ENCODE measurements at places on chromosomes 3 and 15.

- DNase-seq: no peak
Measured at GRCh38 chr15:22918056-22918455, 62.1 kb downstream of the CYFIP1 start.

- no peak for DNase-seq
Measured at GRCh38 chr3:53803124-53803815, 42.9 kb downstream of the CHDH start.

DNA sequence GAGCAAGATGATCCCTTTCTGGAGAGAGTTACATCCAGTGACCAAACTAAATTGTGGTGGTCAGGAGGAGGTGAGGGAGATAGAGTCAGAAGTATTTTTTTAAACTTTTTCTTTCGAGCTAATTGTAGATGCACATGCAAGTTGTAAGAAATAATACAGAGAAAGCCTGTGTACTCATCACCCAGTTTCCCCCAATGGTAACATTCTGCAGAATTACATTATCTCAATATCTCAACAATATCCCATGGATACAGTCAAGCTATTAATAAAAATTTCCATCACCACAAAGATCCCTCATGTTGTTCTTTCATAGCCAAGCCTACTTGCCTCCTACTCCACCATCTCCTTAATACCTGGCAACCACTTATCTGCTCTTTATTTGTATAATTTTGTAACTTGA lies 3.3 kb upstream of the TMEM45A start:
- no peak for DNase-seq

GRCh38 chr3:19348500-19348899 lies 200.2 kb downstream of the KCNH8 start:
- no peak for DNase-seq

DNA sequence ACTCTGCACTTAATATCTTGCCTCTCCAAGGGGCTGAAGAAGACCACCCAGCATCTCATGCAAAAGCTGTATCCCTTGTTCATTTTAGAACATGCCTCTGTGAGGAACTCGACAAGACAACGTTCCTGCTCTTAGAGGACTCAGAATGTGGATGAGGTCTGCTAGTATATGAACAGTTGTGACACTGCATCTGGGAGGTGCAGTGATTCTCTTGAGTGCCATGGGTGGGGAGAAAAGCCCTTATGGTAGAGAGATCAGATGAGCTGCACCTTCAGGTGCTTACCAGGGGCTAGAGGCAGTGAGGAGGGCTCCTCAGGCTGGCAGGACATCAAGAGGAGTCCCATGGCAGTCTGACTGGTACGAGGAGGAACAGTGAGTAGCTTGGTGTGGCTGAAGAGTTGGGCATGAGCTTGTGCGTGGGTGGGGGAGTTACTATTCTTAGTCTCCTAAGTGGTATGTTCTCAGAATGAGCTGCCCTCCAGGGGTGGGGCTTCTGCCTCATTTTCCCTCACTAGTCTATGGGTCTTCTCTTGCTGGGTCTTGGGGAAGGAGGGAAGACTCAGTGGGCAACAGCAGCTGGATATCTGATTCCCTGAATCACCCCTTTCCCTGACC lies 56.7 kb upstream of the ATP2B2 start:
- DNase-seq: no peak

- DNase-seq: no peak
Measured at GRCh38 chr15:45391746-45392583, 13.6 kb upstream of the GATM start.

DNA sequence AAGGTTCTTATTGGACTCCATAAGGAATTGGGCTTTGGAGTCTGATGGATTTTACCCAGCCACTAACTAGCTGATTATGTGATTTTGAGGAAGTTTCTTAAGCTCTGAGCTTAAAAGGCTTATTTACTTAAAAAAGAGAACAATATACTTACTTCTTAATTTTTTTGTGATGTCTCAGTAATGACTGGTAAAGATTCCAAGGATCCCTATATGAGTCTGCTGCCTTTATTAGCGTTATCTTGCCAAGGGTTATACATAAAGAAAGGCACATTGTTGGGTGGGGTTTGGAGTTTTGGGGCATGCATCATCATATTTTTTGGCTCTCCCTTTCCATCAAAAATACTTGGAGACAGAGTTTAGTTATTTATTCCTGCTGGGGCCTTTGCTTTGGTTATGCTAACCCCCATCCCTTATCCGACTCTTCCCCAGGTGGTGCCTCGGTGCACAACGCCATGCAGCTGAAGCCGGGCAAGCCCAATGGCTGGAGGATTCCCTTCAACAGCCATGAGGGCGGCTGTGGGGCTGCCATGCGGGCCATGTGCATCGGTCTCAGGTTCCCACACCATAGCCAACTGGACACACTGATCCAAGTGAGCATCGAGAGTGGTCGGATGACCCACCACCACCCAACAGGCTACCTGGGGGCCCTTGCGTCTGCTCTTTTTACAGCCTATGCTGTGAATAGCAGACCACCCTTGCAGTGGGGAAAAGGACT lies 6.7 kb downstream of the ADPRH start:
- no peak for DNase-seq

DNA sequence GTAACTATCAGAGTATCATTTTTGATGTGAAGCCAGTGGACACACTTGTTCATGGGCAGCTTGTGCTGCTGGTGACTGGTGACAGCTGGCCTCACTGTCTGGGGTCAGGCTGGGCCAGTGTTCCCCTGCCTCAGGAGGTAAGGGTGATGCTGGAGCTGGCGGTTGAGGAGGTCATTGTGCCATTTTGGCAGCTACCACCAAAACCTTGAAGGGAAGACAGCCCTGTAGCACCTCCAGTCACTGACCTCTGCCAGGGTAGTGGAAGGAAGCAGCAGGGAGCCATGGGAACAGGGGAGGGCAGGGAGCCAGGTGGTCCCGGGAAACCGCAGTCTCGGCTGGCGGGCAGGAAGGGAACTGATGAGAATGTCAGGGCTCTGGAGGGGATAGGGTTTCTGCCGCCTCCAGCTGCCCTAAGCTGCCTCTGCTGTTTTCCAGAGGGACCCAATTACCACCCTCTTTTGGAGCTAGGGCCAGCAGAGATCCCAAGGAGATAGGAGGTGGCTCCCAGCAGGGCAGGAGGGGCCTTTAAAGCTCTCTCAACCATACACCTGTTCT lies 24.8 kb downstream of the FOXL2NB start:
- no peak for DNase-seq

DNA sequence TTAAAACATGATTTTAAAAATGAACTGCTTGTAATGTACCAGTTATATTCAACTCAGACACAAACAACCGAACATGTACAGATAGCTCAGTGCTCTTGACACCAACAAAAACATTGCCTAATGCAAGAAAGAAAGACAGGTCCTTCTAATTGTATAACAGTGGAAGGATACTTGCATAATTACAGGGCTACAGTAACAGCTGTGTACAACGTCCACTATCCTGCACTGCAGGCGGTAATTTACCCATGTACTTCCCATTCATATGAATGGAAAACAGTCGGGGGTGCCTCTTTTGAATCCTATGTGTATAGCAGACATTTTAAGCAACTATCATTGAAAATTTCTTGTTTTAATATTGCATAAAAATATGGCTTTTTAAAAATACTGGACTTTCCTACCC lies 41.1 kb upstream of the PLSCR5 start:
- DNase-seq: peak; percentile 56

DNA sequence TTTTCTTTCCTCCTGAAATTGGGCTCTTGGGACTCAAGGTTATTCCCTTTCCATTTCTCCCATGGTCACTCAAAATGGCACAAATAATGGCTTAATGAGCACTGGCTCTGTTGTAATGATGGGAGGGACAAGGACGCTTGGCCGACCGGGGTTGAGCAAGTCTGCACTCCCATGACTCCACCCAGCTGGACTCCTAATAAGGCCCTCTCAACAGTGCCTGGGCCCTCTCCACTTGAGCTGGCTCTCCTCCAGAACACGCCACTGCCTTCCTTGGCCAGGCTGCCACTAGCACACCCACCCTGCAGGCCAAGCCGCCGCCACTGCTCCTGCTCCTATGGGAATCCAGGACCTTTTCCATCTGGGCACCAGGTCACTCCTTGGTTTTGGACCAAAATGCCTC lies 42.3 kb downstream of the ADCY5 start:
- no peak for DNase-seq

- DNase-seq: no peak
Measured at GRCh38 chr15:98682992-98683701, 34.8 kb downstream of the IGF1R start.

DNA sequence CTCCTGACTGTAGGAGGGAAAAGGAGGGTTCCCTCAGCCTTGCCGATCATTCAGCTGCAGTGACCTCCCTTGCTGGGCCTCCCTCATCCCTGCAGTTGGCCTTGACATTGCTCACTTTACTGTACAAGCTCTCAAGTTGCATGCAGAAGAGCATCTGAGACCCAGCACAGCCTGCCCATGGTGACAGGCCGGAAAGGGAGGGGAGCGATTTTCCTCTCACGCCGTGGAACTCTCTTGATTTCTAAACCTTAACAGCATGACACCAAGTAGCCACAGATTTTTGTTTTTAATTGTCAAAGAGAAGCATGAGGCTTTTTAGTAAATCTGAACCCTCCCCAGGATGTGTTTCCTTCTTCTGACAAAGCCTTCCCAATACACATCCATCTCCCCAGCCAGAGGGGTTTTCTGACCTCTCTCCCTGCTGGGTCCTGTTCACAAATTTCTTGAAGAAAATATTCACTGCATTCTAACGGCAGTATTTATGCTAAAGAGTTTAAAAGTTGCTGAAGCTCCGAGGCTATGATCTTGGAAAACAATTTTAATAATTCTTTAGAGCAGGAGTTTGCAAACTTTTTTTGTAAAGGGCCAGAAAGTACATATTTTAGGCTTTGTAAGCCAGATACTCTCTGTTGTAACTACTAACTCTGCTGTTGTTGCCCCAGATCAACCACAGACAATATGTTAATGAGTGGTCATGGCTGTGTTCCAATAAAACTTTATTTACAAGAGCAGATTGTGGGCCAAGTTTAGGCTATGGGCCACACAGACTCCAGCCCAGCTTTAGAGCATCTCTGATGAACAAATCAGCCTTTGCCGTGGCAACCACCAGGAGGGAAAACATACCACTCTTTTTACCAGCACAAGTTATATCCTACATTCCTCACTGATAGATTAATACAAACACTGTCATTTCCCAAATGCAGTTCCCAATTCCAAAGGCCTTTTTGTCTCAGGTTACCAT lies 34.8 kb downstream of the LMCD1 start:
- DNase-seq: no peak

DNA sequence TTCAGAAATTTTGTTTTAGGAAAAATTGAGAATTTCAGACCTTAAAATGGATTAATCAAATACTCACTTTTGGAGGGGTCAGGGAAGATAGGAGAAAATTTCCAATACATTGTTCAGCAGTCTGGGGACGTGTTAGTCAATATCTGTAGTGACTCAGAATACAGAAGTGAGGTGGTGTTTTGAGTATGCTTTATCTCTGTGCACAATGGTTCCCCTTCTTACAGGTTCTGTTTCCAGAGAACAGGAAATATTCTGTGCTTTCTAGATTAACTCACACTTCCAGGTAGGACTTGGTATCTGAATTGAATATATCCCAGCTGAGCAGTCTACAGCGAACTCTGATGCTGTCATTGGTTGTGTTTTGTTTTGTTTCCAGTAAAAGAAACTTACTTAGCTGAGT lies 30.7 kb upstream of the CCDC54 start:
- no peak for DNase-seq

DNA sequence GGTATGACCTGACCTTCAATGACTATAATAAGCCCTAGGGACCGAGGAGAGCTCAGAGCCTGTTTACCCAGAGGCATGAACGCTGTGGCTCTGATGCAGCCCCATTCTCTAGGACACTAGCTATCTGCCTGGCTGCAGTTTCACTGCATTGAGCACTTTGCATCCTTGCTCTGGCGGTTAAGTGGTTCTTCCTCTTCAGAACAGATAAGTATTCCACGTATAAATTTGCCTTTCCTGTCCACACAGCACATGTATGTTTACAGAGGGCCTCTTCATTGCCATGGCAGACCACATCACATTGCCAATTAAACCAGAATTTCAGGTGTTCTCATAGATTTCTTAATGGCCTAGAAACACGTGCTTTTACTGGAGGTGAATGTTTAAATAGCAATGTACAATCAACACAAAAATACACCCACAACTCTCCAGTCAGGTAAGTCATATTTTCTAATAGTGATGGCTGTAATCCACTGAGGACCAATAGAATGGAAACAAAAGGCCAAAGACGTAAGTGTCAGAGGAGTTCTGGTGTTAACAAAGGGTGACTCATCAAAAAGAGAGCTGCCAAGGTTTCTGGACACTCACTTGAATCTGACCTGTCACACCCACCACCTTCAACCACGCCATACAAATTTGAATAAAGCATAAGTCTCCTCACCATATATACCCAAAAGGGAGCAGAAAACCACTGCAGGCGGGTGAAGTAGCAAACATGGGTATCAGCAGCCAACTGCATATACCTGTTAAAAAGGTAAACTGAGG lies 553.4 kb downstream of the OCA2 start:
- no peak for DNase-seq

Measured in A673 (cell line).